ENCODE measurements at places on chromosomes 7 and 10.

DNA sequence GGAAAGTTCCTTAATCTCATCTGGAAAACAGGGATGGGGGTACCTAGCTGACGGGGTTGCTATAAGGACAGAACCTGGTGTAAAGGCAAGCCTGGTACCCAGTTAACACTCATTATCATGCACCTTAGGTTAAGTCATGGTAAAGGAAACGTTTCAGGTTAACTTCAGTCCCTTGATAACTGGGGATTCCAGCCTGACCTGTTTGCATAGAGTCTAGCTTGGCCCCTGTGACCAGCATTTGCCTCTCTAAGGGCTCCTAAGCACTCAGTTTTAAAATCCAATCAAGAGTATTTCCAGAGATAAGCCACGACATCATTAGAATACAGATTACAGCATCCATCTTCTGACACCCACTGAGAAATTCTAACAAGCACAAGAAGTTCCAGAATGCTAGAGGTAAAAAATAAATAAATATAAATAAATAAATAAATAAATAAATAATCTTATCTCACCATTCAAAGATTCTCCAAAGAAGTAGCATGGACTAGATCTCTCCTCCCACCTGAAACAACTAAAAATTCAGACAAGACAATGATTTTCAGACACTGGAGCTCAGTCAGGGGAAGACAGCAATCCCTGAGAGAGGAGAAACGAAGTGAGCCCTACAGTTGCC lies 184.6 kb downstream of the KCNMA1 start:
- H3K4me3 ChIP-seq: no peak overlapping the region
- no peaks in the 10 kb centered on the region for H3K27me3 ChIP-seq
- DNase-seq: no peak
- peaks cover 3% of the 10 kb centered on the region for H3K36me3 ChIP-seq

DNA sequence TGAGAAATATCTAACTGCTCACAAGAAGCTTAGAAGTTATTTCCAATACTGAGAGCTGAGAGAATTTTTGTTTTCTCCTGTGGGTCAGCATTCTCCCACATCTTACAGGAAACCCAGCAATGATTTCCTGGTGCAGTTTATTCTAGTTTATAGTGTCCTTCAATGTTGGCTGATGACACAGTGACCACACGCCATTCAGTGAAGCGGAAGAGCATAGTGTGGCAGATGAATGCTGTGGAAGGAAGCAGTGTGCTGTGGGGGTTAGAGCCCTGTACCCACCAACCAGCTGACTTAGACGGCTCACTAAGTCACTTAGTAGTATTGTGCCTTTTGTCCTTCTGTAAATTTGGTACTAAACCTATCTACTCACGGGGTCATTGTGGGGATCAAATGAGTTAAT lies 1.4 kb upstream of the TMEM26 start:
- H3K4me3 ChIP-seq: no peak overlapping the region
- H3K27me3 ChIP-seq: peaks cover 8% of the 10 kb centered on the region
- no peak overlapping the region for H3K27ac ChIP-seq
- H3K4me1 ChIP-seq: peaks cover 17% of the 10 kb centered on the region
- DNase-seq: no peak

DNA sequence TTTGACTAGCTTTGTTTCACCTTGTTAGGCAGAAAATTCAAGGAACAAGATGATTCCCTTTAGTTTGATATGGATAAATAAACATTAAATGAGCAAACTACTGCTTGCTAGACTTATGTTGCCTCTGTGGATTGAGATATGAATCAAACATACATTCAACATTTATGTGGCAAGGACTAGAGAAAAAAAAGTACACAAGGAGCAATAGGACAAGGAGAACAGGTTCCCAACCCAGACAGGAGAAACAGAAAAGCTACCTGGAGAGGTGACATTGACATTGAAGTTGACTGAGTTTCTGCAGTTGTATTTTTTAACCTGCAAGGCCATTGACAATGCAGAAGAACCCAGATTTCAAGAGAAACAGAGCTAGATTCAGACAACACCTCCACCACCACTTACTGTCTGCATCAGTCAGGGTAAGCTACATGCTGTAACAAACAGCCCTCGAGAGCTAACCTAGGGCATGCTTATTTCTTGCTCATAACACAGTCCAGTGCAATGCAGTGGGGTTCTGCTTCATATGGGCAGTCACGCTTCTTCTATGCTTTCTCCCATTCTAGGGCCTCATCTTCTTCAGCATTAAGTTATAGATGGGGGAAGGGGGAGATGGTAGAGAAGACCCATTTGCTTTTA lies 180.9 kb upstream of the LYZL1 start:
- DNase-seq: no peak
- H3K27ac ChIP-seq: no peak overlapping the region
- H3K4me1 ChIP-seq: peaks cover 2% of the 10 kb centered on the region
- no peaks in the 10 kb centered on the region for H3K36me3 ChIP-seq
- H3K27me3 ChIP-seq: no peaks in the 10 kb centered on the region

DNA sequence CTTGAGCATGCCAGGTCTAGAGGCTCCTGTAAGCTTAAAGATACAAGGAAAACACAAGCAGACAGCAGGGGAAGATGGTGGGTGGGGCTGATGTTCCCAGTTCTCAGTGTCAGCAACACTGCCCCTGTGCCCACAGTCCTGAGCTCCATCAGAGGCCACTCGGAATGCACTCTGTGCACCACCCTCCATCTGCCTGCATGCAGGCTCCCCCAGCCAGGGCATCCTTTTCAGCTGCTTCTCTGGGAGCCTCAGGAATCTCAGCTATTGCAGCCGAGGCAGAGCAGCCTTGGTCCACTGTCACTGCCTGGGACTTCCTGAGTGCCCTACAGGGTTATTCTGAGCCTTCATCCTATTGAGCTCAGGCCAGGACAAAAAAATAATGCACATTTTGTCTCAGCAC lies 22.2 kb downstream of the LBX1 start:
- no peak overlapping the region for H3K27ac ChIP-seq
- DNase-seq: no peak
- H3K36me3 ChIP-seq: no peaks in the 10 kb centered on the region
- H3K4me3 ChIP-seq: no peak overlapping the region

DNA sequence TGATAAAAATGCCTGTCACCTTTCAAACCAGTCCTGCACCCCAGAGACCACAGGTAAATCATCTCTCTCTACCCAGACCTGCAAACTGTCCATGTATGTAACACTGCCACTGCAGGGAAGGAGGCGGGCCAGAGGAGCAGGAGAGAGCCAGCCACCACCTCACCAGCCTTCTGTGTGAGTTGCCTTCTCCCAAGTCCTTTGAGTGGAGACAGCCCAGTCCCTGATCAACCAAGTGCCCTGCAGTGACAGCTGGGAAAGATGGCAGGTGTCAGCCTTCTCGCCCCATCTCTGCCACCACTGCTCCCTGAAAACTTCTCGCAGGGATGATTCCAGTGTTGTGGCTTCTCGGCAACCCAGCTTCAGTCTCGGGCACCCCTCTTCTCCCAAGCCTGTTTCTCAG lies 42.4 kb downstream of the MTURN start:
- peaks cover 13% of the 10 kb centered on the region for H3K4me1 ChIP-seq
- no peaks in the 10 kb centered on the region for H3K27me3 ChIP-seq
- DNase-seq: no peak
- no peak overlapping the region for H3K27ac ChIP-seq

DNA sequence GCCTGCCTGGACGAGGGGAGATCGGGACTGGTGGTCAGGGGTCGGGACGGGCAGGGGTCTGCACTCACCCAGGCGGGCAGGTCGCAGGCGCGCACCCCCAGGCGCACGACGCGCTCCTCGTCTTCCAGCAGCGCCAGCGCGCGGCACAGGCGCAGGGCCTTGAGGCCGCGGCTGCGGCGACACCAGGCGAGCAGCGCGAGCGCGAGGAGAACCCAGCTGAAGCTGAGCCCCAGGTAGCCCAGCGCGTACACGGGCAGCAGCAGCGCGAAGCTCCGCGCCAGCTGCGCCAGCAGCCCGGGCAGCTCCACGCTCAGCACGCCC lies 328 bp downstream of the ESYT2 start:
- peak overlapping the region; percentile 30 for H3K27ac ChIP-seq
- peak; percentile 75 for DNase-seq
- peaks cover 3% of the 10 kb centered on the region for H3K27me3 ChIP-seq
- peaks cover 3% of the 10 kb centered on the region for H3K36me3 ChIP-seq
- peak overlapping the region; percentile 92 for H3K4me3 ChIP-seq
- H3K4me1 ChIP-seq: peaks cover 3% of the 10 kb centered on the region

DNA sequence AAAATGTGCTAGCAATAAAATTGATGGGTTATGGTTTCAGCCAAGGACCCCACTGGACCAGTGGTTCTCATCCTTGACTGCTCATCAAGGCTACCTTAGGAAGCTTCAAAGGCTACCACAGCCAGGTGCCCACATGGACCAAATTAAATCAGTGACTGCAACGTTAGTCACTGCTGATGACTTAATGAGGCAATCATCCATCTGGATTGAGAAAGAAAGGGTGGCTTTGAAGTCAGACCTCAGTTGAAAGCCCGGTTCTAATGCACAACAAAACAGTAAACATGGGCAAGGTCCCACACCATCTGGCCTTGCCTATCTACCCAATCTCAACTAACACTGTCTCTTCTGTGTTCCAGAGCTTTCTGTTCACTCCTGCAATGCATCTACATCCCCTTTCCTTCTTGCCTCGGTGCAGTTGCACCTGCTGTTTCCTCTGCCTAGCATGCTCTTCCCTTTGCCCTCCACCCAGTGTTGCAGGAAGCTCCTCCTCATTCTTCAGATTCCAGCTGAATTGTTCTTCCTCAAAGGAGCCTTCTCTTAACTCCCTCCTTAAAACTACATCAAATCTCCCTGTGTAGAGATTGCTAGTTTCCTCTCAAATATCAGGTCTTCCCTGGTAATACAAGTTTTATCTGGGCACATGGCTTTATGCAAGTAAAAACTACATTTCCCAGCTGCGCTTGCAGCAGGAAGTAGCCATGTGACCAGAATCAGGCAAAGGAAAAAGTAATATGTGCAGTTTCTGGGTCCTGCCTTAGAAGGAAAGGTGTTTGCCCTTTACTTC lies 10.3 kb upstream of the KCNK18 start:
- no peak for DNase-seq
- no peaks in the 10 kb centered on the region for H3K36me3 ChIP-seq
- no peak overlapping the region for H3K27ac ChIP-seq
- H3K4me1 ChIP-seq: no peaks in the 10 kb centered on the region

- H3K4me1 ChIP-seq: no peaks in the 10 kb centered on the region
- H3K4me3 ChIP-seq: no peak overlapping the region
- H3K27ac ChIP-seq: no peak overlapping the region
- no peak for DNase-seq
- no peaks in the 10 kb centered on the region for H3K36me3 ChIP-seq
Observed at GRCh38 chr7:121521711-121522400, 125.7 kb upstream of the FAM3C start.

DNA sequence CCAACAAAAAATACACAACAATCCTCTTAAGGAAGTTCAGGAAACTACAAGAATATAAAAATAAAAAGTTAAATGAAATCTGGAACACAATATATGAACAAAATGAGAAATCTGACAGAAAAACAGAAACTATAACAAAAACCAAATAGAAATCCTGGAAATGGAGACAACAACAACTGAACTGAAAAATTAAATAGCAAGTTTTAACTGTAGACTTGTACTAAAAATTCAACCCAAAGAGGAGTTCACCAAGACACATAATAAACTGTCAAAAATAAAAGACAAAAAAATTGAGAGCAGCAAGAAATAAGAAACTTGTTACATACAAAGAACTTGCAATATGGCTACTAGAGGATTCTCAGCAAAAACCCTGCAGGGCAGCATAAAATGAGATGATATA lies 45.1 kb downstream of the HBP1 start:
- H3K4me3 ChIP-seq: no peak overlapping the region
- H3K27ac ChIP-seq: no peak overlapping the region
- no peaks in the 10 kb centered on the region for H3K4me1 ChIP-seq
- no peak for DNase-seq
- H3K36me3 ChIP-seq: peaks cover 10% of the 10 kb centered on the region

DNA sequence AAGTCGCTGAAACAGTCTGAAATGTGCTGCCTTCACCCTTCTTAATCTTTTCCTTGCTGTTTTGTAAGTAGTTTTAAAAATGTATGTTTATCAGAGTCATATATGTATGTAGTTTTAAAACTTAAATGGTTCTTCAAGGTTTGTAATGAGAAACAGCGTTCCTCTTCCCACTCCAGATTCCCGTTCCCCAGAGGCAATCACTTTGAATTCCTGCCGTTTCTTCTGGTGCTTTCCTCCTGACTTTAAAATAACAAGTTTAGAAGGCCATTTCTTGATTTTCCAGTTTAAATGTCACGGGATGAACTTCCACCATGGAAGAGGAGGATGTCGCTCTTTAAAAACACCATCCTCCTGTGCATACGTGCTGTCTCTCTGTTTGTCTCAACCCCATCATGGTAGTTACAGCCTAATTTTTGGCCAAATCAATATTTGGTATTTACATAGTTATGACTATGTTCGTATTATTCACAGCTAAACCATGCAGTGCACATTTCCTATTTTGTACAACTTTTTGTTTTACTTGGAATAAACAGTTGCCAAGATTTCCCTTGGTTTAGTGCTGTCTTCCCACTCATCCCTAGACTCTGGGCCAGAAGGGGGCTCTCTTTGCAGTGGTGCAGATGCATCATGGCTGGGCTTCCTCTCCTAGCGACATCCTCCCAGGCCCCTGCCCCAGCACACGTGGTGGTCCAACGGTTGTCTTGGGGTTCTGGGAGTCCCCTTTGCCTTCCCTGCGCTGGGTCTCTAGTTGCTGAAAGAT lies 151.4 kb downstream of the PTPN20 start:
- no peaks in the 10 kb centered on the region for H3K36me3 ChIP-seq
- no peaks in the 10 kb centered on the region for H3K4me1 ChIP-seq

Measured in mesenchymal stem cell (in vitro differentiated cells and primary cell).